ENCODE measurements at places on chromosomes 6 and 20.

GRCh38 chr6:160007611-160008010 lies 38.7 kb downstream of the IGF2R start:
- DNase-seq = no peak

DNA sequence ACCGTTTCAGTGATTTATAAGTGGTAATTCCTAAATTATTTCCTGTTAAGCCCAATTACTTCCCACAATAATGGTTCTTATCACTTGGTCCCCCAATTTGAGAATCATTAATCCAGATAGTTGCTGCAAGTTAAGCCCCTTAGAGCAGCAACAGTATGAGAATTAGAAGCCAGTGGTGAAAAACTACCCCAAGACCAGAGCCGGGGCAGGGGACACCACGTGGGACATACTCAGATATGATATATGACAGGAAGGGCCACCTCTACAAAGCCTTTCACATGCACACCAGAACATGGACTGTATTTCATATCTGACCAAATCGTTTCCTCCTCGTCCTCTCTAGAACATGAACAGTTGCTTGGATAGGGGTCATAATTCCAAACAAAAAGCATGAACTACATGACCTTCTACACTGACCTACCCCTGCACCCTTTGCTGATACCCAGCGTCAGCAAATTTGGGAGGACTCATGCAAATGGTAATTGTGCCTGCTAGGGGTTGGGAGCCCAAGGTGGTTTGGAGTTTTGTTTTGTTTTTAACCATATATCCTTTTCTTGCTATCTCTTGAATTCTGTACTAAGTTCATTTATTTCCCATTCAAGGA lies 3.9 kb downstream of the JAG1 start:
- no peak for DNase-seq

- no peak for DNase-seq
Observed at GRCh38 chr6:126539022-126539421, 199.1 kb downstream of the CENPW start.

DNA sequence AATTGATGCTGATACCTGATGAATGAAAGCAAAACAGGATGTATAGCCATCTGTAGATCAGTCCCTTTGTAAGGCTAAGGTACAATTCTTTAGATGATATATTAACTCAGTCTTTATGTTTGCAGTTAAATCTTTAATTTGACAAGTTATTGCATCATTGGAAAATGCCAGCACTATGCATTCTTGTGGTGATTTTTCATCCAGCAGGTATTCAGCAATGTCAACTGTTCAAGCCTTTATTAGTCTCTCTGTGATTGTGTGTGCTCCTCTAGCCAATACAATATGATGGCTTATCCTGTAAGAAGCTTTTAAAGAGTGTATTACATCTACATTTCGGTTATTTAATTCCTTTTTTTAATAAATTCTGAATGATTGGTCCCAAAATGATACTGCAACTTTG lies 34.3 kb downstream of the HLA-DMB start:
- no peak for DNase-seq

- DNase-seq = no peak
Observed at GRCh38 chr6:9360881-9361280, 925.5 kb upstream of the SLC35B3 start.

Data from stimulated activated CD8-positive, alpha-beta memory T cell treated with anti-CD3 and anti-CD28 coated beads, Interleukin-15, amount 100 ng/mL, for 4 hours (primary cell).